ENCODE measurements at places on chromosomes 13 and 19.

DNA sequence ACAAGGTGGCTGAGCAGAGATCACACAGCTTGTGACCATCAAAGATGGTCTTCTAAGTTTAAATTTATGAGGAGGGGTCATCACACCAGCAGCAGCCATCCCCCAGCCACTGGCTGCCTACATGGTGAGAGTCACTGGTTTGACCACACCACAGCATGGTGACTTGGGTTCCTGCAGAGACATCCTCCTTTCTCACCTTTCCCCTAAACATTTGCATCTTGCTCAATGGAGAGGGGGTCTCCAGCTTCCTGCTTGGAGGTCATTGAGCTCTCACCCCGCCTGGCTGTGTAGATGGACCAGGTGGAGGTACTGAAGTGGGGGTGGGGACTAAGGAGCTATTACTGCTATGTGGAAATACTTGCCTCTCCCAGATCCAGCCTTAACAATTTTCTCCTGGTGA is 247.6 kb upstream of the ARGLU1 start:
- DNase-seq: no peak

DNA sequence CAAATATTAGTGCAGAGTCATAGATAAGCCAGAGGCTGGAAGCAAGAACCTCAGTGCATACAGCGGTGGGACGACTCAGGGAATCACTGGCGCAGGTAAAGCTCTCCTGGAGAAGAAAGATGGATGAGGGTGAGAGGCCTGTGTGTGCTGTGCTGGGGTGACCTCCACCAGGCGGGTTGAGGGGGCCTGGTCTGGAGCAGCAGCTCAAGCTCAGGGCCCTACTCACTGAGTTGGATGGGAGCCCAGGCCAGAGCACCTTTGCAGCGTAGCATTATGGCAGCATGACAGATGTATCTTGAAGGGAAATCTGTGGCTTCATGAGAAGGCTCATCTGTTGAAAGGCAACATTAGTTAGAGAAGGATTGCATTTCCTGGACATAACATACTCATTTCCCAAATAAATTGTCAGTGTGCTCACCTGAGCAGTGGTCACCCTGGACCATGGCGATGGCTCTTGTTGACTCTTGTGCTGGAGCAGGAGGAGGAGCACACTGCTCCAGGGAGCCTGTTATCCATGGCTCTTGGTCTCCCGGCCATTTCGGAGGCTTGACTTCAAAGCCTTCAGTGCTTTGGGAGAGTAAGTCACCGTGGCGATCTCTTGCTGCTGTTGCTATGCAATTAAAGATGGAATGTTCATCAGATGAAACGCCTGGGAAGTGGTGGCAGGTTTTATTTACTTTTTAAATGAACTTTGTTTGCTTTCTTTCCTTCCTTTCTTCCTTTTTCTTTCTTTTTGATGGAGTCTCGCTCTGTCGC is 25.0 kb downstream of the HNRNPM start:
- DNase-seq: no peak

DNA sequence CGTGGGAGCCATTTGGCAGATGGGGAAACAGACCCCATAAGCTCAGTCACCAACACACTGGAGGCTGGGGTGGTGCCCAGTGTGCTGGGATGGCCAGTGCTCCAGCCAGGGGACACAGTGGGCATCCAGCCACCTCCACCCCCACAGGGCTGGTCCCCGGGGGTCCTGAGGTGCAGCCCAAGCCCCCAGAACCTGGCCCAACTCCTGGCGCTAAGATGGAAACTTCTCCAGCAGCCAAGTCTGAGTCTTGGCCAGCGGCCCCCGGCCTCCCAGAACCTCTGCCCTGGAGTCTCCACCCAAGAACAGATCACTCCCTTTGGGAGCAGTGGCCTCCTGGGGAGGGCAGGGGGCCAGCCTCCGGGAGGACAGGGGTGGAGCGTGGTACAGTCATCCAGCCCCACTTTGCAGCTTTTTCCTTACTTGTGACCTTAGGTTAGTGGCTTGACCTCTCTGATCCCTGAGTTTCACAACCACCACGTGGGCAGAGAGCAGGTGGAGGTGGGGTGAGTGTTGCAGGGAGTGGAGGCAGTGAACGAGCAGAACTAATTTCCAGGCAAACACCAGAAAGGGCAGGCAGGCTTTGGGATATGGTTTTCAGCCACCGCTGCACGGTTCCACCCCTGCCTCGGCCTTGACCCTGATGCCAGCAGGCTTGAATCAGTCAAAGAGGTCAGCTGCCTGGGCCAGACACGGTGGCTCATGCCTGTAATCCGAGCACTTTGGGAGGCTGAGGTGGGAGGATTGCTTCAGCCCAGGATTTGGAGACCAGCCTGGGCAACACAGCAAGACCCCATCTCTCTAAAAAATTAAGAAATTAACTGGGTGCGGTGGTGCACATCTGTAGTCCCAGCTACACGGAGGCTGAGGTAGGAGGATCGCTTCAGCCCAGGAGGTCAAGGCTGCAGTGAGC is 4.3 kb upstream of the NRTN start:
- DNase-seq: no peak

DNA sequence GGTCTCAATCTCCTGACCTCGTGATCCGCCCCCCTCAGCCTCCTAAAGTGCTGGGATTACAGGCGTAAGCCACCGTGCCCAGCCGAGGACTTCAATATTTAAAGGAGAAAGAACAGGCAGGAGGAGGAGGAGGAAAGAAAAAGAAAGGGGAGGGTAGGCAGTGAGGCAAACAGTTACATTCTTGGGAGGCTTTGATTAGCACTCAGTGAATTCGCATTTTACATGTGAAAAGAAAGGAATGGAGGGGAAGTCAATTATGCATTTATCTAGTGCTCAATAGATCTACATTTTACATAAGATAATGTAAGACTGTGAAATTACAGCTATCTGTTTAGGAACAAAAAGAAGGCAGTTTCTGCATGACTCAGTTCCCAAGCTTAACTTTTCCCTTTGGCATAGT is 30.9 kb upstream of the CXCL17 start:
- no peak for DNase-seq

DNA sequence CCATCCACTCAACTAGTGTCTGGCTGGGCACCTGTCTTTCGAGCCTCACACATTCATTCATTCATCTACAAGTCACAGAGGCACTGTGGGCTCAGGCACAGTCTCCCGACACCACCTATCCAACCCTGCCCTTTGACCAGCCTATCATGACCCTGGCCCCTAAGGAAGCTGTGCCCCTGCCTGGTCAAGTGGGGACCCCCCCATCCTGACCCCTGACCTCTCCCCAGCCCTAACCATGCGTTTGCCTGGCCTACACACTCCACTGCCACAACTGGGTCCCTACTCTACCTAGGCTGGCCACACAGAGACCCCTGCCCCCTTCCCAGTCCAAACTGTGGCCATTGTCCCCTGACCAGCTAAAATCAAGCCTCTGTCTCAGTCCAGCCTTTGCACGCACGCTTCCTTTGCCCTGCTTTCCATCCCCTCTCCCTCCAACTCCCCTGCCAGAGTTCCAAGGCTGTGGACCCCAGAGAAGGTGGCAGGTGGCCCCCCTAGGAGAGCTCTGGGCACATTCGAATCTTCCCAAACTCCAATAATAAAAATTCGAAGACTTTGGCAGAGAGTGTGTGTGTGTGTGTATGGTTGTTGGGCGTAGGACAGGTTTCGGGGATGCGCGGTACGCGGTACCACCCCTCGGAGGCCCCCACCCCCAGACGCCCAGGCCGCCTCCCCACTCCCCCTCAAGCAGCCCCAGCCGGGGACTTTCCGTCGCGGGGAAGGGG is 404 bp upstream of the IL27RA start:
- DNase-seq: no peak

GRCh38 chr19:54694648-54695047 is 29.6 kb upstream of the KIR3DL3 start:
- DNase-seq: no peak

- DNase-seq: no peak
Observed at GRCh38 chr13:32087955-32088747, 56.6 kb downstream of the FRY start.
